Right atrium auricular region (tissue), 2 donors: ENCODE measurements at places on chromosomes 12 and 14. TPM values are rescaled to one million over a fixed set of nuclear protein-coding genes. Genes with fewer than 3 reads are reported as not detected.

The TEX52 gene
- not detected for total RNA-seq

The GZMH gene
- total RNA-seq: not detected

The KLHDC1 gene
- total RNA-seq: 9.4 TPM

The HNF1A gene
- not detected for total RNA-seq

The RND1 gene
- total RNA-seq: 0.70 TPM

The ANG gene
- total RNA-seq: 4.4 TPM

The ARHGEF40 gene
- total RNA-seq: 16.0 TPM

The RPS6KL1 gene
- total RNA-seq: 10.3 TPM

The CCDC38 gene
- not detected for total RNA-seq

The UNC79 gene
- 0.31 TPM for total RNA-seq

The MAP3K9 gene
- 1.6 TPM for total RNA-seq

The IGF1 gene
- 26.1 TPM for total RNA-seq

The B3GNT4 gene
- total RNA-seq: not detected

The FGF6 gene
- not detected for total RNA-seq

The CSRP2 gene
- 6.4 TPM for total RNA-seq

The TUBA1A gene
- total RNA-seq: 241 TPM

The ANKS1B gene
- 2.4 TPM for total RNA-seq

The PTPN6 gene
- 7.5 TPM for total RNA-seq

The CHST11 gene
- total RNA-seq: 11.9 TPM

The TOMM20L gene
- total RNA-seq: not detected

The CD4 gene
- 7.3 TPM for total RNA-seq

The EPYC gene
- total RNA-seq: not detected
